Activated T-cell treated with anti-CD3 and anti-CD28 coated beads, Interleukin-2, amount 50 U/mL, for 24 hours (primary cell): ENCODE measurements at places on chromosomes 5 and 9.

DNA sequence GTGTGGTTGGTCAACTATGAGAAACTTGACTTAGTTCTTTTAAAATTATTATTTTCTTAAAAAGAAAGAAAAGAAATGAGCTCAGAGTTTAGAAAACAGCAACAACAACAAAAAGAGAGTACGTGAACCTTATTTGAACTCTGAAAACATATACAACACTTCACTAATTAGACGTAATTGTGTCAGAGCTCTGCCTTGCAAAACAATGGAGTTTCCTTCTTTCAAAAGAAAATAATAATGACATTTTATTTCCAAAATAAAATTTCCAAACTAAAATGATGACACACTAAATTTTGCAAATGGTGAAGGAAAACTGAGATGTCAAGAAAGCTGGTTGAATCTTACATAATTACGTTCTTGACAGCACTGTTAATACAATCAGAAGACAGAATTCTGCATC lies 15.4 kb downstream of the ROR2 start:
- DNase-seq = no peak

GRCh38 chr9:26308328-26308727 lies 584.3 kb downstream of the CAAP1 start:
- DNase-seq = no peak

- no peak for DNase-seq
Observed at GRCh38 chr5:34684281-34684979, 28.3 kb downstream of the RAI14 start.

GRCh38 chr5:132458226-132458560 lies 32.4 kb downstream of the IRF1 start:
- DNase-seq = no peak

DNA sequence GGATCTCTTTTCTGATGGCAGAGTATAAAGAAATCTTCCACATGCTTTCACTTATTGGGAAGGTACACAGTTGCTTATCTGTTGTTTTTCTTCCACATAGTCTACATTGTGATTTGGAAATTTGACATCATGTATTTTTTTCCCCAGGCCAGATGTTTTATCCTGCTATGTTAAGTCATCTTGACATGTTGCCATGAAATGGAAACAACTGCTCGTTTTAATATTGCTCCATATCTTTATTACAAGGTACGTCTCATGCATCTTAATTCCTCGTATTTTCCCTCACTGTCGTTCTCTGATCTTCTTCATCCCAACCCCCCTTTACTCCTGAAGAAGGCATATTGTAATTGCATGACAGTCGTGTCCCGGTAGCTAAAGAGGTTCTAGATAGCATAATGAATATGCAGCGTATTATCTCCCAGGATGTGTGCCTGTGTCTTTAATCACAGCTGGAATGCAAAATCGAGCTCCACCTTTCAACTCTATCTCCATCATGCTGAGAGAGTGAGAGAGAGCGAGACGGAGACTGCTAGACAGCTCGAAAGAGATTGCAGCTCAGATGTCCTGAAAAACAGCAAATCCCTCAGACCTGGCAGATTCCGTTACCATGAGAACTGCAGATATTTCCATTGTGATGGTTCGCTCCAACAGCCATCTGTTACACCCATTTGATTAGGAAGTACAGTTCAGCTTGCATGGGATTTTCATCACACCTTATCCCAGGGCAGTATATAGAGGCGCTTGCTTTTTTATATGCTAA lies 281.7 kb downstream of the TMEM38B start:
- DNase-seq = no peak

- DNase-seq = no peak
Observed at GRCh38 chr9:106025453-106025852, 331.1 kb downstream of the TMEM38B start.

DNA sequence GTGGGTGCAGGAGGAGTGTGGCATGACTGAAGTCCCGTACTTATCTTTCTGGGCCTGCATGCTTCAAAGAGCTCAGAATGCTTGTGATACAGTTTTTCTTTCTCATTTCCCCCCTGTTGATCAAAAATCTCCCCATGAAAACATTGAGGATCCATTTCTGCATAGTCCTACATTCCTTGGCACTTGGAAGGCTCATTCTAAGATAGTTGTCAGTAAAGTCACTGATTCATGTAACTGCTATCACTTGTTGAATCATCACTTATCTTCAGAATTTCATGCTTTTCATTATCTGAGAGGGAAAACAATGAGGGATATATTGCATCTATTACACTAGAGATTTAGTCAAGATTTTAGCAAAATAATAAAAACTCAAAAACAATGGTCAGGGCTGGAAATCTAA lies 1953.1 kb upstream of the CDH6 start:
- no peak for DNase-seq

DNA sequence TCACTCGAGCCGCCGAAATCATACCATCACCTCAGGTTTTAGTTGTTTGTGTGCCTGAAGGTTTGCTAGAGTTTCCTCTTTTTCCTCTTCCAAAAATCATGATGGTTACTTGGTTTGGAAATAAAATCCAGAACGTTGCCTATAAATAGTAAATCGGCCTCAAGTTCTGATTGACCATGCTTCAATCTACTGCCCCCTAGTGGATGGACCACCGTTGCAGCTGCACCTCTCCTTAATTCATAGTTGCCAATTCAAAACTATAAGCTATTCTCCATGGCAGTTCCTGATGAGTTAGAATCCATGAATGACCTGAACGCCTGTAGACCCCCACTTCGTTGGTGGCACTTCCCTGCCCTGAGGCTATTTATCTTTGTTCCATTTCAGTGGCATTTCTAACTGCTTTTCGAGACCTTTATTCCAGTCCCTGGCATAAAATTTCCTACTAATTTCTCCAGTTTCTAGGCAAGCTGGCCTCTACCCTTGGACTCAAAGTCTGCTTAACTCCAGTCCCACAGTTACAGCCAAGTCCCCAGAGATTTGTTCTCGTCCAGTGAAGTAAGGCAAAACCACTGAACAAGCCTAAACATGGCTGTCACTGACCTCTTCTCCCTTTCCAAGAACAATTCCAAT lies 422.6 kb downstream of the EFNA5 start:
- DNase-seq = peak; percentile 32

- DNase-seq = no peak
Observed at GRCh38 chr9:81073821-81074220, 615.5 kb downstream of the TLE1 start.

DNA sequence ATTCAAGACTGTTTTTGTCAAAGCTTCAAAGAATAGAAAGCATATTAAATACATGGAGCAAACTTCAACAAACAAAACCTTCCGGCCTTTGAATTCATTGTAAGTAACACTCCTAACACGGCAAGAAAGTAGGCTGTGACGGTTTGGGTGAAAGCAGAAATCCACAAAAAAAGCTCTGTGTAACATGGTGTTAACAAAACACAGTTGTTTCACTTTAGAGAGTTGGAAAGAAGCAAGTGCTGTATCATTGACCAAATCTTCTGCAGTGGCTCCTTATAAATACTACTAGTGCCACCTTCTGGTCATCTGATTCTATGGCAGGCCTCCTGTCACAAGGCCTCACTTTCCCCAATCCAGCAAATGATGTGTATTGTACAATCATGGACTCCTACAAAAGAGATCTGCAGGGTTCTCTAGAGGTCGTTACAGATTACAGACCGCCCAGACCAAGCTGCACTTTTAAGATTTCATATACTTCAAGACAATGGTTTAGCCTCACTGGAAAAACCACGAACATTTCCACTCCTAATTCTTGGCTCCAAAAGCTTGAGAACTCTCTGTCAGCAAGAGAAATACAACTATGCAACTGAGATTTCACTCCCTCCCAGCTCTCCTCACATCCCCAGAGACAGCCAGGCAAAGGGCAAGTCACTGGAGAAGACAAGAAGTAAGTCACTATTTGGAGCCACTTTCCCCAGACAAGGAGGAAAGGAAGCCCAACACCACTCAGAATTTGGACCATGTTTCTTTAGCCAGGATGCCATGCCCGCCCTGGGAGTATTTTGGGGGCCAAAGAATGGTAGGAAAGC lies 196.2 kb downstream of the DTWD2 start:
- no peak for DNase-seq

DNA sequence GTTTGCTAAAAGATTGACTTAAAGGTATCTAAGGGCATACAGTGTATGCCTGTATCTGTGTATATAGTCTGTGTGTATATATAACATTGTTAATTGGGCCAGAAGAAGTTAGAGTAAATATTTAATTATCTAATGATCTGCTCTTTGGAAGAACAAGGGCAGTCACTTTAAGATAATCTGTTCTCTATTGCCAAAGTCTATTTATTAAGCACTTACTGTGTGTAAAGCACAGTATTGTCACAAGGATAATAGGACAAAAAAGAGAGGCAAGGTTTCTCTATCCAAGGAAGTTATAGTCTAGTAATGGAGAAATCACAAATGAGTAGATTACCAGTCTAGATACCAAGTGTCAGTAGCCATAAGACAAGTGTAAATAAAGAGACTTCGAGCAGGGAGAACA lies 51.5 kb downstream of the SV2C start:
- no peak for DNase-seq

DNA sequence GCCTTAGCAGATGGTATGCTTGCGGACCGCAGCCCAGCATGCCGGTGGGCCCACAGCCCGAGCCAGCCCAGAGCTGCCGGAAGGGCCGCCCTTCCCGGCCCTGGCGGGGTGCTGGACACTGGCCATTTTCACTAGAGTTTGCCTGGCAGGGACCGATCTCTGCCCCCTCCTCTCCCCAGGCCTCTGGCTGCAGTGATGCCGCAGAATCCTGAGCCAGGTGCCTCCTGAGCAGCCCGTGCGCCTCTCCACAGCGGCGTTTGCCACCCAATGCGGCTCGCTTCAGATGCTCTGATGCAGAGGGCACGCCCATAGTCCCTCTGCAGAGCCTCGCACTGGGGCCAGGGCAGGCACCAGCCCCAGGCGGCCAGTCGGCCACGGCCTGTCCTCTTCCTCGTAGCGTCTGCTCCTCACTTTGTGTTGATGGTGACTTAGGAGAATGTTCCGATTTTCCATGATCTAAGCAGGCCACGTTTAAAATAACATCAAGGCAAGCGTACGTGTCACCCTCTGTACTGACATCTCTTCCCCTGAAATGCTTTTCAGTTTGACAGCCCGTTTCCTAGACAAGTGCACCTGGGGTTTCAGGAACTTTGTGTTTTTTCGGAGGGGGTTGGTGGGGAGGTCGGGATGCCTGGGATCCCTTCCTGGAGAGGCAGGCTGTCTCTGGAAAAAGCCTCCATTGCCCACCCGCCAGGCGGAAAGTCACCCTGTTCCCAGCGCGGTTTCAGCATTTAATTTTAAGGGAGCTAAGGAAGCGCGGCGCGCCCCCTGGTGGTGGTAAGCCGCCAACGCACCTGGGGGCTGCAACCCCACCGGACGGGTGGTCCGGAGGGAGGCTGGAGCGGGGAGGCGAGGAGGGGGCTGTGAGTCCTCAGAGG lies 29.8 kb upstream of the HMCN2 start:
- DNase-seq = peak; percentile 83

DNA sequence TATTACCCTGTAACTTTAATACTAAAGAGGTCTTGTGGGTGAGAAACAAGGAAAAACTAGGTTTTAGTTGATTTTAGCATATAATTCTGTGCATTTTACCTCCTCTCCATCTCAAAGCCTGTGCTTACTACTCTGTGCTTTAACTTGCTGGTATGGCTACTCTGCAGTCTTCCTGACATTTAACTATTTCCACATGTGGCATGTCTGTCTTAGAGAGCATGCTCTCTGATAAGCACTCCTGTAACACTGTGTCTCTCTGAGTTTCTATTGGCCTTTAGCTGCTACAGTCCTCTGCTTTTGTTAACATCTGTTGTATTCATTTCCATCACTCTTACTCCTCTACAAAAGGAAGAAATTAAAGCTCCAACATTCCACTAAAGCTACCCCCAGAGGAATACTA lies 418.3 kb downstream of the RAB3C start:
- no peak for DNase-seq

- no peak for DNase-seq
Observed at GRCh38 chr5:177366528-177367322, 9.0 kb downstream of the RGS14 start.

DNA sequence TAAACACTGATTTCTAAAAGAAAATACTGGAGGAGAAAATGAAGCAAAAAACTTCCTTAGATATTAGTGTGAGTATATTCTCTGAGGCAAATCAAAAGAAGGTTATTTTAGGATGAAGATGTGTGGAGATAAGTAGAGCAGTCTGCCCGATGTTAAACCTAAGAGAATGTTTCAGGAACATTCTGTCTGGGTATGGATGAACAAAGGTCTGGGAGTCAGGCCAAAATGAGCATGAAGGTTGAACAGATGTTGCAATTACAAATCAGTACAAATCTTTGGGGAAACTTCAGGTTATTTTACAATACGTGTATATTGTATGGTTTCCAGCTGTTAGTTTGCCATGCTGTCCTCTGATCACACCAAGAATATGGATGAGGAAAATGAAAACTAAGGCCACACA lies 14.4 kb upstream of the CEP78 start:
- no peak for DNase-seq

DNA sequence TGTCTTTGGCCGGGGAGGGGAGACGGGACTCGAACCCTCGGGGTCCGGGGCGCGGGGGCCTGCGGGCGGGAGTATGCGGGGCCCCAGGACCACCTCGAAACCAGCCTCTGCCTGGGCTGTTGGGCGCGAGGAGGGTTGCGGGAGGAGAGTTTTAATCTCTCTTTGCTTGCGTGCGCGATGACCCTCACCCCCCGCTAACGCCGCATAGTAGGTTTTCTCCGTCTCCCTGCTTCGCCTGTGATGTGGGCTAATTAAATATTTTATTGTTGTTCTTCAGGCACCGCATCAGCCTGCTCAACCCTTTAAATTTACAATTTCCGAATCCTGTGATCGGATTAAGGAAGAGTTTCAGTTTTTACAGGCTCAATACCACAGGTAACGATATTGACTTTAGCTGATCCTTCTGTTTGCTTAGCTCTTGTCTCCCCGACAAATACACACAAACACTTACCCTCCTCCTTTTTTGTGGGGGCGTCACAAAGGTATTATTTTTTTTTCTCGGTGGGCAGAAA lies 1.7 kb downstream of the TLE4 start:
- DNase-seq = no peak
